ENCODE measurements at places on chromosomes 7 and 10.

- no peak for DNase-seq
Observed at GRCh38 chr10:71274901-71275796, 43.9 kb upstream of the SLC29A3 start.

- DNase-seq, result no peak
Observed at GRCh38 chr10:1406132-1406966, 331.0 kb downstream of the ADARB2 start.

DNA sequence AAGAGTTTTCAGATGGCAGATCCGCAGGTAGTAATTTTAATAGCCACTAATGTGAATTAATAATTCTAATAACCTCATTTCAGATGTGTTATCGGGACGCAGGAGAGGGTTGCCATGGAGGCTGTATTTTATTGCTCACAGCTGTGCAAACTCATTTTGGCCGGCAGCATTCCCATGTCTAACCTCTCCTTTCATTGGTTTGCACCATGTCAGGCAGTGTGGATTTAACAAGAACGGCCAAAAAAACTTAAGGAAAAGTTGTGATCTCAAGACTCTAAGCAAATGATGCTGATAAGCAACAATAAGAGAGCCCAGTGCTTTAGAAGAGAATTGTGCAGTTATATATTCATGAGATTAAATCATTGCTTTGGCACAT is 88.7 kb upstream of the NRP1 start:
- no peak for DNase-seq

- DNase-seq, result no peak
Observed at GRCh38 chr10:75793848-75794247, 362.4 kb downstream of the LRMDA start.

DNA sequence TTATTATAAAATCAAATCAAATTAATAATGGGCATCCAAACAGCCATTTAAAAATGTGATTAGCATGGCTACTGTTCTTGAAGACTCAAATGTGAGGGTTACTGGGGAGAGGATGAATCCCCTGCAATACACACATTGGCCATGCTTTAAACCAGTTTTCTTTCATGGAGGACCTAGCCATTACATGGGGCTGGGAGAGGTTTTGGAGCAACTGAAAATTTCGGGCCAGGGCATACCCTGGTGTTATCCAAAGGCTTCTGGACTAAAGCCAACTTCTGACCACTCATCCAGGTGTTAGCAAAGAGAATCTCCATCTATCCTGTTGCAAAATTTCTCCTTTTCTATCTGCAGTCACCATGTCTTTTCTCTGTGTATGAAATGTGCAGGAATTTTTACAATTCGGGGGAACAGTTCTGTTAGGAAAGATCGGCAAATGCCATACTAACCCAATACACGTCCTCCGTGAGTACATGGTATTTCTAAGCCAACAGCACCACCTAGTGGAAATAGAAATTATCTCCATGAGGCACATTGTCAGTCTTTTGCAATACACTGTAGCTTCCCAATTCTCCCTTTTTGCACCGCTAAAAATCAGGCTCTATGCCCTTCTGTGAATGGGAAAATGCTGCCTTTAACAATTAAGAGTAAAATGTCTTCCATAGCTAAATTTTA is 47.0 kb upstream of the ZNF107 start:
- DNase-seq, result peak; percentile 25

DNA sequence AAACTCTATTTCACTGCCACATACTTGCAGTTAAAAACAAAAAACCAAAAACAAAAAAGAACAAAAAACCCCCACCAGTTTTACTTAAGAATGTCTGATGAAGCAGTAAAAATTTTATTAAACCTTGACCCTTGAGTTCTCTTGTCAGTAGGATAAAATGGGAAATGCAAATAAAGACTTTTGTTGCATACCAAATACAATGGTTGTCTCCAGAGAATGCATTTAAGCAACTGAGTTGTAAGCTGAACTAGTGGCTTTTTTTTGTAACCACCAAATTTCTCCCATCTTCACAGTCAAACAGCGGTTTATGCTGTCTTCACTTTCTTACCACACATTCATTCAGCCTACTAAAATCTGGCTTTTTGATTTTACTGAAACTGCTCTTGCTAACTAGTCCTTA is 3.1 kb downstream of the SYPL1 start:
- no peak for DNase-seq

- no peak for DNase-seq
Observed at GRCh38 chr10:34181553-34182300, 633.4 kb downstream of the PARD3 start.

GRCh38 chr7:145902123-145902522 is 214.5 kb upstream of the CNTNAP2 start:
- no peak for DNase-seq

GRCh38 chr10:16901106-16901505 is 83.9 kb upstream of the RSU1 start:
- no peak for DNase-seq

DNA sequence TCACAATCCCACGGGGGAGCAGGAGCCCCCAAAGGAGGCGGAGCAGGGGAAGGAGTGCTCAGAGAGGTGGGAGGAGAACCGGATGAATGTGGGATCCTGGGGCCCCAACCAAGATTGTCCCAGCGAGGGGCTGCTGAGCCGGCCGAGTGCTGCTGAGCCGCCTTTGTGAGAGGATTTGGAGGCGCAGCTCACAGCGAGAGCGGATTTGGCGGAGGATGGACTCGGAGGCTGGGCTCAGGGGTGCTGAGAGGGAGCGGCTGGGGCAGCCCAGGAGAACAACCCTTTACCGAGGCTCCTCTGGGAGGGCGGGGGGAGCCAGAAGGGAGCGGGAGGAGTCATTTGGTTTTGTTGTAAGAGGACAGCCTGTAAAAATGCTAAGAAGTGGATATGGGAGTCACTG is 23.0 kb downstream of the GHRHR start:
- no peak for DNase-seq

DNA sequence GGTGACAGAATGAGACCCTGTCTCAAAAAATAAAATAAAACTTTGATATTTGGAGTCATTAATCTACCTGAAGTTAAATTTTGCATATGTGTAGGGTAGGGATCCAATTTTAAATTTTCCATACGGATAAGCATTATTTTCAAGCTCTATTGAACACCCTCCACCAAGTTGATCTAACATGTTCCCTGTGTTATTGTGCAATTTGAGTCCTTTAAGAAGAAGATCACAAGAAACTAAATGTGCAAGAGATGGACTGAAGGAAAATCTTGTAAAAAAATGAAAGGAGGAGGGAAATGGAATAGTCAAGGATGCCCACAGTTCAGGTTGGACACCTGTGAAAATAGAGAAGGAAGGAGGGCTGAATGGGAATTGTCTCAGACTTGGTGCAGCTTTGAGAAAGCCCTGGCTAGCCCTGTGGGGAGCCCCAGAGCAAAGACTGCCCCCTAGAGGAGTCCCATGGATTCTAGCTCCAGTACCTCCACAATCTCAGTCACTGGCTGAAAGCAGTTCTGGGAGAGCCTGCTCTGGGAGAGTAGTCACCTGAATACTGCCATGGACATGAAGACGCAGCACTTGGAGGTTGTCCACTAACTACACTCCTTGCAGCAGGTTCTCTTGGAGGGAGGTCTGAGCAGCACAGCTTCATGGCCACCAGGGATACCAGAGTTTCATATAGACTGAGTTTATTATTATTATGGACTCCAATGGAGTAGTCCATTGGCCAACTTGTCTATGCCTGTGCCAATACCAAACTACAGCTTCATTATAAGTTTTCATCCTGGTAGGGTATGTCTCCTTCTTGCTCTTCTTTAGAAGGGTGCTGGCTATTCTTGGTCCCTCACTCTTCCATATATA is 5.7 kb upstream of the TIAL1 start:
- peak; percentile 18 for DNase-seq

DNA sequence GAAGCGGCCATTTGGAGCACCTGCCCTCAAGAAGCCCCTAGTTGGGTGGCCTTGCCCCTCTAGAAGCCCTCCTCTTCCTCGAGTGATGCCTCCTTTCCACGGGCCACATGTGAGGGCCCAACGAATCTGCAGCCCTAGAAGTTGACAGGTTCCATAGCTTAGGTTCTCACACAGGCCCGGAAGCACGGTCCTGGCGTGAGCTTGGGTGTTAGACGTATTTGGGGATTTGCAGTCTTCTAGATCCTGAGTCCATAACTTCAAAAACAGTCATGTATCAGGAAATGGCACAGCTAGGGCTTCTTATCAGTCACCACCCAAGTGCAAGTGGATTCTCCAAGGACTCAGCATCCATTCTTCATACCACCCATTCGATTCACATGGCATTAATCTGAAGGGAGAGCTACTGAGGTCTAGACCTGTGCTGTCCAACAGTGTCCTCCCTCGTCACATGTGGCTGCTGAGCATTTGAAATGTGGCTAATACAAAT is 477 bp upstream of the FBXW4 start:
- no peak for DNase-seq

DNA sequence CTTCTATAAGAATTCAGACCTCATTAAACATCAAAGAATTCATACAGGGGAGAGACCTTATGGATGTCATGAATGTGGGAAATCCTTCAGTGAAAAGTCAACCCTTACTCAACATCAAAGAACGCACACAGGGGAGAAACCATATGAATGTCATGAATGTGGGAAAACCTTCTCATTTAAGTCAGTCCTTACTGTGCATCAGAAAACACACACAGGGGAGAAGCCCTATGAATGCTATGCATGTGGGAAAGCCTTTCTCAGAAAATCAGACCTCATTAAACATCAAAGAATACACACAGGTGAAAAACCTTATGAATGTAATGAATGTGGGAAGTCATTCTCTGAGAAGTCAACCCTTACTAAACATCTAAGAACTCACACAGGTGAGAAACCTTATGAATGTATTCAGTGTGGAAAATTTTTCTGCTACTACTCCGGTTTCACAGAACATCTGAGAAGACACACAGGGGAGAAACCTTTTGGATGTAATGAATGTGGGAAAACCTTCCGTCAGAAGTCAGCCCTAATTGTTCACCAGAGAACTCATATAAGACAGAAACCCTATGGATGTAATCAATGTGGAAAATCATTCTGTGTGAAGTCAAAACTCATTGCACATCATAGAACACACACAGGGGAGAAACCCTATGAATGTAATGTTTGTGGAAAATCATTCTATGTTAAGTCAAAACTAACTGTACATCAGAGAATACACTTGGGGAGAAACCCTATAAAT is 24.1 kb downstream of the ZNF37A start:
- DNase-seq, result no peak

DNA sequence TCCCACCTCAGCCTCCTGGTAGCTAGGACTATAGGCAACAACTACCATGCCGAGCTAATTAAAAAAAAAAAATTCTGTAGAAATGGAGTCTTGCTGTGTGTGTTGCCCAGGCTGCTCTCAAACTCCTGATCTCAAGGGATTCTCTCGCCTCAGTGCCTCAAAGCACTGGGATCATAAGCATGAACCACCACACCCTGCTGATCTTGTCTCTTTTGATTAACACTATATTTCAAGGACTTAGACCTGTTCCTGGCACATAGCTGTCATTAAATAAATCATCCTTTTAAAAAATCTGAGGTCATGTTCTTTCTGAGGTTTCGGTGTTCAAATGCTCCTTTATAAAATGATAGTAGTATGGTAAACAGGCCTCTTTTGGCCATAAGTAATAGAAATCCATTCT is 4.8 kb downstream of the PALS2 start:
- no peak for DNase-seq

DNA sequence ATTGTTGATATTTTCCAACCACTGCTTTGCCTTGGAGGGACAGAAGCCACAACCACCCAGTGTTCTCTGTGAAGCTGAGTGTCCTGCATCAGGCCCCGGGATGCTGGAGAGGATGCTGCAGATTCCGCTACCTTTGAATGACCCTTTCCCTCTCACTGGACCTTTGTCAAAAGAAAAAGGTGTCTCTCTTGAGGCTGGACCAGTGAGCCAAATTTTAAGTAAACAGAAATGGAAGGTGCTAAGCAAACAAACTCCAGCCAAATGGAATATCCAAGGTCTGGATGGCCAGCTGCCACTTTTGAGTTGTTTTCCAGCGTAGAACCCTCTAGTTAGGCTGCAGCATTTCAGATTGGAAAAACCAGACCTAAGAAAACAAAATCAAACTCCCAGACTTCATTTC is 145.5 kb downstream of the TRIL start:
- no peak for DNase-seq

DNA sequence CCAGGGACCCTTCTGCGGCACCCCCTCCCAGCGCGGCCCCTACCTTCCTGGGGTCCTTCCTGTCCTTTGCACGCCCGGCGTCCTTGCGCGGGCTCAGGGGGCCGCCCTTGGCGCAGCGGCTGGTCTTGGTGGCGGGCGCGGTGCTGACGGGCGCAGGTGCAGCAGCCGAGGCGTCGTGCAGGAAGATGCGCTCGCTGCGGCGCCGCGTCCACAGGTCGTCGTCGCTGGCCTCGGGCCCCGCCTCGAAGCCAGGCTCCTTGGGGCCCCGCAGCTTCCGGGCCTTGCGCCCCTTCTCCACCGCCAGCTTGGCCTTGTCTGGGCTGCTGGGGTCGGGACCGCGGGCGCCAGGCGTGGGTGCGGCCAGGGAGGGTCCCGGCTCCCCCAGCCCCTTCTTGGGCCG is 49.8 kb downstream of the SLC29A4 start:
- no peak for DNase-seq

DNA sequence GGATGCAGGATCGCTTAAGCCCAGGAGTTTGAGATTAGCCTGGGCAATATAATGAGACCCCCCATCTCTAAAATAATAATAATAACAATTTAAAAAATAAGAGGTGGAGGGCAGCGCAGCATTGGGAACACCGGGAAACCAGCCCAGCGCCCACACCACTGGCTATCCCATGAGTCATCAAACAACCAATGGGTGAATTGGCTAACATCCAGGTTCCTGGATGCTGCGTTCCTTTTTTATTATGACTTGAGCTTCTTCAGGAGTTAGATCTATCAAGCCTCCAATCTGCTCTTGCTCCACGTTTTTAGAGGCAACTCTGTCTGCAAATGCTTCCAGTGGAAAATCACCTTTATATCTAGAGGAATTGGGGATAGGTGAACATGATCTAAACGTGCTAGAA is 10.0 kb upstream of the LRRC4 start:
- DNase-seq, result no peak

GRCh38 chr10:113409175-113409574 is 143.7 kb upstream of the HABP2 start:
- DNase-seq, result no peak

- no peak for DNase-seq
Observed at GRCh38 chr7:44056681-44057080, 8.7 kb downstream of the PGAM2 start.

DNA sequence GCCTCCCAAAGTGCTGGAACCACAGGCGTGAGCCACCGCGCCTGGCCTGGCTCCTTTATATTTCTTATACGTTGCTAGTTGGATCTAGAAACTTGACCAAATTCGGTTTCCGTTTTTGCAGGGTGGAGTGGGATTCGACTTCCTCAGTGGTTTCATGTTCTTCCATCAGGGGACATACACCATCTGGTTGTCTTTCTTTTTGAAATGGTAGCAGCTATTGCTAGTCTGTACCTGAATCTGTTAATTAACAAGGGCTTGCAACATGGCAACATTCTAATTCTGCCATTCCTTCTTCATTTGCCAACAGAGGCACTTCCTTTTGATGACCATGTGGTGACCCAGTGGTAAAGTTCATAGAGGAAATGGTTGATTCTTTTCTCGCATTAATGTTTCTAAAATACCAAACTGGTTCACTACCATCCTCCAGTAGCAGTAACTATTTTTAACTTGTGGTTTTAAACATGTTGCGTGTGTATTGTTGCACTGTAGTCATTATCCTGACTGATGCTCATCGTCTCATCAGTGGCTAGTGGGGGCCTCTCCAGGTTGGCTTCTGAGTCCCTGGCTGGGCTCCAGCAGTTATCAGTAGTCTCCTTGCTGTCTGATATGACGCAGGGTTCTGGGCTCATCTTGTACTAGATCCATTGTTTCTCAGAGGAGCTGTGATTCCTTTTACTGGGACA is 159.2 kb downstream of the RGS10 start:
- DNase-seq, result no peak
